ENCODE measurements at places on chromosomes 5 and 9. TPM values are rescaled to one million over a fixed set of nuclear protein-coding genes. Genes with fewer than 3 reads are reported as not detected.

GRCh38 chr5:68407311-68408239, 192.0 kb downstream of the PIK3R1 start:
- DNase-seq = no peak

GRCh38 chr9:6576987-6577386, 68.5 kb downstream of the GLDC start:
- no peak for DNase-seq

DNA sequence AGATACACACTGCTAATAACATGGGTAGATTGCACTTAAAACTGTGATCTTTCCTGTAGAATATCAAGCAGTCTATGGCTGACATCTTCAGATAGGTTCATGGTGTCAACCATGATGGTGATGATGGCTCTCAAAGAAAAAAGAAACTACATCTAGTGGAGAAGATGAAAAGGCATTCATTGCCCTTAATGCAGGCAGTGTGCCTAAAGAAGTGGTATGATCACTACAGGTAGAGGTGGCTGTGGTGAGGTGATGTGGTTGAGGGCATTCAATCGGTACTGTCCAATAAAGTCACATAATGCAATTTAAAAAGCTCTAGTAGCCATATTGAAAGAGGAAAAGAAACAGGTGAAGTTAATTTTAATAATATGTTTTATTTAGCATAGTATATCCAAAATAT, 3.1 kb upstream of the IFNB1 start:
- DNase-seq = no peak

DNA sequence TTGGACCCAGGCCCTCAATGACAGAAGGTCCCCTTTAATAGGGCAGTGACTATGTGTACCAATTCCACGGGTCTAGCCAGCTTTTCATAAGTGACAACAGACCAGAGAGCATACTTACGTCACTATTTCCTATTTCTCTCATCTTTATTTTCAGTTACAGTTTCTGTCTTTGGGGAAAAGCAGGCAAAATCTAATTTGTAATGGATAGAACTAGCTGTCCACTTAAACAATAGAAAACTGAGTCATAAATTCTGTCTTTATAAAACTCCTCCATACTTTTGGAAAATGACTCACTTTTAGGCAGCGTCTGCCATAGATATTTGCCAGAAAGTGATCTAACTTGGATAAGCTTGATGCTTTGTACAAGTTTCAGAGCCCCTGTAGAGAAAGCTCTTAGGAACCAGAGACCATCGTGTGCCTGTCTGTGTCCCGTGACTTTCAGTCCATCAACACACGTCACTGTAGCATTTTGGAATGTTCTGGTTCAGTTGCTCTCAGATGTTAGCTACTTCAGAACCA, 101.9 kb downstream of the F2RL2 start:
- no peak for DNase-seq

- no peak for DNase-seq
These were observed 98.5 kb upstream of the SPATA31C2 start for GRCh38 chr9:88236511-88237478.

- no peak for DNase-seq
These were observed 54.4 kb upstream of the EXOC3 start for GRCh38 chr5:388266-389196.

DNA sequence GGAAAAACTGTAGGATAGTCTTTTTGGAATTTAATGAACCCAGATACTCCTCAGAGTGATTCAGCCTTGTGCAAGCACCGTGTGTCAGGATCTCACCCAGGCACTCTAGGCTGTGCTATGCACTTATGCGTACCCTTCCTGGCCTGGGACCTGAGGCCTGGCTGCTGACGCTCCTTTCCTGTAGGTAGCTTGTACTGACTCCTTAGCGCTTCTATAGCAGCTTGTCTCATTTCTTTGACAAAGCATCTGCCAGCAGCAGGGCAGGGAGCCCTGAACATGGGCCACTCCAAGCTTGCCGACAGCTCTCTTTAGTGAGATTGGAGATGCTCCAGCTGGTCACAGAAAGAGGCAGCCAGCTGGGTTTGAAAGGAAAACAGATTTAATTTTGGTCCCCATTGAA, 147.3 kb downstream of the SGCD start:
- DNase-seq = no peak

- DNase-seq = no peak
These were observed 514.9 kb upstream of the CLINT1 start for GRCh38 chr5:158373608-158374395.

DNA sequence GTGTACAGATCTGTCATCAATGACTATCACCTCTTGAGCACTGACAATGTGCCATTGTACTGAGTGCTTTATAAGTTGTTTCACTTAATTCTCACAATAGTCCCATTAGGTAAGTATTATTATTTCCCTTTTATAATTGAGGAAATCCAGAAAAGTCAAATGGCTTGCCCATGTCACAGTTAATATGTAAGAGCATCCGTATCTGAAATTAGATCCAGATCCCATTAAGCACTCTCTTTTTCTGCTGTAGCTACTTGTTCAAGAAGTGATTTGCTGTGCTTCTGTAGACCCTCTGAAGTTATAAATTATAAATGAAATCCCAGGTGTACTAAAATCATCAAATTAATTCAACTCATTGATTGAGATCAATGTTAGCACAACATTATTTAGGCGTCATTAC, 94.7 kb downstream of the INIP start:
- DNase-seq = no peak

DNA sequence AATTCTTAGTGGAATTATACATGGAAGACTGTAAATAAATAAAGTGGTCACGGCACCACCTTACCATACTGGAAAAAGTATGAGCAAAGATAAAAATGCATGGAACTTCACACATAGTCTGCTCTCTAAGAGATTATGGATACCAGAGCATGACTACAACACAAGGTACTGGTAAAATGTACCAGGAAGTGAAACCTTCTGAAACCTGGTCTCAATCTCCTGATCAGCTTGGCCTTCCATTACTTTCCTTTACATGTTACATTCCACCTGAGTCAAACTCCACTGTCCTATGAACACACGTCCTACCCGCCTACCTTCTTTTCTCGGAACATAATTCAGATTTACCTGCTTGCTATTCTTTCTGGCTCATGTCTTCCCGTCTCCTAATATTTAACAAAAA, 15.9 kb downstream of the PTAR1 start:
- no peak for DNase-seq

DNA sequence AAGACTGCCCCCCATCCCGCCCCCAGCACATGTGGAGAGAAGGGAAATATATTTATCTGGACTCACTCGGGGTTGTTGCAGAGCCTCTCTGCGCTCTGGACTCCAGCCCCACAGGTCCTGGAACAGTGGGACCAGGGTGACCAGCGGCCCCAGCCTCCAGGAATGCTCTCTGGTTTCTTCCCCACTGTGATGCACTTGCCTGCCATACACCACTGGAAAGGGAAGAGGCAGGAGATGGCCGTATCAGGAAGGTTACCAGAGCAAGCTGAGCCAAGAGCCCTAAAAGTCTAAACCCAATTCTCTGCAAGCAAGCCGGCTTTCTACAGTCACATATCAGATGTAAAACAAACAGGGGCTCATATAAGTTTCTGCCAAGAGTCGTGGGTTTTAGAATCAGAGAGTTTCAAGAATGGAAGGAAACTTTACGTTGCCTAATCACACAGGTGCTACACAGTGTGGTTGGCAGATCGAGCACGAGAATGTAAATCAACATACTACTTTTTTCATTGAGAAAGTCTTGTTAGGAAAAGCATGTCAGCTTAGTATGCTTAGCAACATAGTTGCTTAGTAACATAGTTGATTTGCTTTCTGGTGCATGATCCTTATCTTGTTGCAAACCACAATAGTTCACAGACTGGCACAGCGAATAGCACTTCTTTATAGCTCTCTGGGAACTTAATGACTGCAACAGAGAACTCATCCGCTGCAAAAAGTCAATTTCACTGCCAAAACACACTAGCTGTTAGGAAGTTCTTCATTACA, 201.2 kb downstream of the TARS1 start:
- no peak for DNase-seq

DNA sequence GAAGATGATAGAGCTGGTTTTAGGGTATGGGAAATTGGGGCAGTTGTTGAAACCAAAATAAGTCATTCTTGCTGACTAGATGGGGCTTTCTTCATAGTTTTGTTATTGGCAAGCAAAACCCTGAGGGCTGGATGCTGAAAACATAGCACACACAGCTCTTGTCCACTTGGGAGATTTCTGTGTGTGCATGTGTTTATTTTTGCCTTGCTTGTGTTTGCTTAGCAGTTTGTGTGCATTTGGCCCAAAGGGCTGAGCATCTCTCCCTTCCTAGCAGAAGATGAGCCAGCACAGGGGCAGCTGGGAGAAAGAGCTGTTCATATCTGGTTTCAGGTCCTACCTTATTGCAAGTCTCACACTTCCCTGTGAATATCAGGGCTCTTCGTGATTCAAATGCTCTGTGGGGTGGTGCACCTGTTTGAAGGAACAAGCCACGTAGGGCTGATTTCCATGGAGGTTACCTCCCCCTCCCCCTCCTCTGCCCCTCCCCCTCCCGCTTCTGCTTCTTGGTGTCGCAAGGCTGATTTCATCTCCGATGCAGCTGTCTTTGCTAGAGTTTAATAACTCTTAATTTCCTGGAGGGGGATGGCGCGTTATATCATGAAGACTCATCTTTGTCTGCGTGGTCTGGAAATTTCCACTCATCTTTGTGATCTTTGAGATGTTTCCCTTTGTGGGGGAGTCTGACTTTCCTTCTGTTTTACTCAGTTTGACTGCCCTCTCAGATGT, 296.5 kb downstream of the ARHGAP26 start:
- no peak for DNase-seq

- DNase-seq = no peak
These were observed 34.6 kb downstream of the HACD4 start for GRCh38 chr9:20996809-20997208.

GRCh38 chr9:101119206-101119819, 90.8 kb downstream of the PLPPR1 start:
- DNase-seq = no peak

DNA sequence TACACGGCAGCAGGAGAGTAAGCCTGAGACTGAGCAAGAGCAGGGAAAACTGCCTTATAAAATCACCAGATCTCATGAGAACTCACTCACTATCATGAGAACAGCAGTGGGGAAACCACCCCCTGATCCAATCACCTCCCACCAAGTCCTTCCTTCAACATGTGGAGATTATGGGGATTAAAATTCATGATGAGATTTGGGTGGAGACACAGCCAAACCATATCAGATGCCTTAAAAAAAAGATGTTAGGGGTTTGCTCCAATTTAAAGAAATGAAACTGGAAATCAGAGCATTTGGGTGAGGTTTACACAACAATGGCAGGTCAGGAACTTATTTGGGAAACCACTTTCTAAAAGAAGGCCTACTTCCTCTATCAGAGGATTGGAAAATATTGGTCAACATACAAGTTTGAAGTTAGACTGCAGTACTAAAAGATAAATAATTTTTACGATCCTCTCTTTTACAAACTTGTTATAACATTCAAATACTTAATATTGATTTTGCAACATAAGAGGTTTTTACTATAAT, 105.1 kb downstream of the FBN2 start:
- DNase-seq = no peak

DNA sequence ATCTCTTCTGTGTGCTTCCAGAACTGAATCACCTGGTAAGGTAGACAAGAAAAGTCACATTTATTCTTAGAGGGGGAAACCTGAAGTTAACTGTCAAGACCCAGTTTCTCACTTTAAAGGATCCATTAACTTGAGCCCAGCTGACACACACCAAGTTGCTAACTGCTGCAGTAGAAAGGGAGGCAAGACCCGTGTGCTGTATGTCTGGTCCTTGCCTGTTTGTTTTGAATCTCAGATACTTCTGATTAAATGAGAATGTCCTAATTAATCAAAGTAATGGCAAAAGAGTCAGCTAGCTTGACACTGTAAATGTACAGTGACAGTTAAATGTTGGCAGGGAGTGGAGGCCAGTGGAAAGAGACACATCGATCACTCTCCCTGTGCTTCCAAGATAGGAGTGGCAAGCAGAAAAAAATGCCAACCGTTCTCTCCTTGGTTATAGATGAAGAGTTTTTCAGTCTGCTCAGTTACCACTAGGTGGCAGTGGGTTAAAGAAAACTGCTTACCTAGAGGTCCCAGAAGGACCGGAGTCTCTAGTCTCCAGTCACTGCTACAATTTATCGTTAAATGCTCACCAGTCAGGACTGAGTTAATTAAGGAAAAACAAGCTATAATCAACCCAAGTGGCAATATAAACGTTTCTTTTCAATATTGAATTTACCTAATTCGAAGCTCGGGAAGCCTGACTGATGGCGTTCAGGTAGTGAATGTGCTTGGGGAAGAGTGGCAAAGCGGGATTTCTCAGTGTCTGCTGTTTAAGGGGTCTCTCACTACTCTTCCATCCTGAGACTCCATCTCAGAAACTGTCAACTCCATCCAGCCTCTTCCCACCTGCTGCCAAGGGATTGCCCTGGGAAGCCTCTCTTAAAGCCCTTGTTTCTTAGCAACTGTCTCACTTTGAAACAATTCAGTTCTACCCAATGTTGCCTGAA, 18.4 kb downstream of the LSM11 start:
- no peak for DNase-seq

GRCh38 chr9:138025908-138026307, 148.3 kb downstream of the CACNA1B start:
- DNase-seq = no peak

- DNase-seq = no peak
These were observed 484.6 kb upstream of the TLE4 start for GRCh38 chr9:79087133-79087532.

GRCh38 chr5:45521067-45521466, 175.1 kb downstream of the HCN1 start:
- no peak for DNase-seq

DNA sequence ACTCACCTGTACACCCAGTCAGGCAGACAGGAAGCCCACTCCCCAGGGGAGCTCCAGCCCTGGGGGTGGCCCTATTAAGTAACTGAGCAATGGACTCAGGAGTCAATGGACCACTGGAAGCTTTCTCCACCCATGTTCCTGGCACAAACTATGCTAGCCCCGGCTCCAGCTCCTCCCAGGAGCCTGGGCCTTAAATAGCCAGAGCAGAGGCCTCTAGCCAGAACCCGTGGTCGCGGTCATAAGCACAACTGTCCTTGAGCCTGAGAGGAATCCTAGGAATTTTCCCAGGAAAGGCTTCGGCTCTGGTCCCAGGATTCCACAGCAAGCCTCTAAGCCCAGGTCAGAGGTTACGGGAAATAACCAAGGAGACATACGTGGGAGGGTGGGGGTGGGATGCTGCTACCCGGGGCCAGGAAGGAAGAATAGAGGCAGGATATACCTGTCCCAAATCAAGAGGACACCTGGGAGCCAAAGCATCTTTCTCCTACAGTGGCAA, 5.5 kb downstream of the SEPTIN8 start:
- DNase-seq = no peak

GRCh38 chr5:172766287-172767108, 4.5 kb downstream of the DUSP1 start:
- no peak for DNase-seq

- DNase-seq = no peak
These were observed 78.2 kb downstream of the GTF3C4 start for GRCh38 chr9:132748450-132748849.

- no peak for DNase-seq
These were observed 463.9 kb downstream of the PRR16 start for GRCh38 chr5:120927950-120928530.

Gene PDGFRB
- 0.57 TPM for total RNA-seq

Gene MED22
- 23.6 TPM for total RNA-seq

Gene CDH9
- not detected for total RNA-seq

Gene UIMC1
- total RNA-seq = 65.3 TPM

Gene ENC1
- total RNA-seq = 0.70 TPM

Gene MARCHF3
- 6.6 TPM for total RNA-seq

Gene LCN1
- not detected for total RNA-seq

Gene KCNV2
- not detected for total RNA-seq

All from T-helper 17 cell (primary cell).